ENCODE measurements at places on chromosomes 13 and 19.

- no peak for DNase-seq
Observed at GRCh38 chr19:56612737-56613136, 17.6 kb downstream of the ZNF71 start.

DNA sequence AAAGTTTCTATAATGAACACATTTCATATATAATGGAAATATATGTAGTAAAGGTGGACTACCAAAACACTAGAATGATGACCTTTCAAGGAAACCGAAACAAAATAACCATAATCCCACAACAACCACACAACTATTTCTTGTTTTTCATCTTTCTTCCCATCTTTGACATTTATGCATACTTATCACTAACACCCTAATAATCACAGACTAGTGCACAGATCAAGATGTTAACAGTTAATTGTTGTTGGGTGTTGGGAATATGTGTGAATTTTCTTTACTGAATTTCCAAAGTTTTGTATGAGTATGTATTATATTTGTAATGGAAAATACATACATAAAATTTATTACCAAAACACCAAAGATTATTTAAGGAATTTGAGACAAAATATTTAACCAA, 30.3 kb downstream of the PEG3 start:
- DNase-seq = no peak

DNA sequence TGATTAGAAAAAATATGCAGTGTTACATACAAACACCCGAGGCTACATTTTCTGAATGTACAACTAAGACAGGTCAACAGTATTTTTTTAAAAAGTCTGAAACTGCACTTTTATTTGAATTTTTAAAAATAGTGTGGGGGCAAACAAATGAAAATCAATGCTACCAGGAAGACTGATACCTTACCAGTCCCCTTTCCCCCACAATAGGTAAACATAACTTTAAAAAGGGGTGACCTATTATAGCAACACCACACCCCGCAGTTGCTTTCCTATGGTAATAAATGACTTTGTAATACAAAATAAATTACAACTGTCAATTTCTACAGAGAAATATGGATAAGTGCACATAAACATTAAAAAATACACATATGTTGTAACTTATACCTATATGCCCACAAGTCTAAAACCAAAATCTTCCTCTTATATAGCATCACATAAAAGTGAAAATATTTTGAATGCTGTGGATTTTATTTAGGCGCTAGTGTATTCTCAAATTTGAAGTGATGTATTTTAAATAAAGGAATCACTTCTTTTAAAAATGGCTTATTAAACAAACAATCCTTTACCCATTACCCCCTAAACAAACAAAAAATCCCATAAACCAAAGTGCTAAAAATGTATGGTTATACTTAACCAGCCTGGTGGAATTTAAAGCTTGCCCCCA, 63.1 kb downstream of the KCNRG start:
- DNase-seq = no peak

GRCh38 chr13:24630121-24630520, 50.1 kb upstream of the ATP12A start:
- DNase-seq = no peak

DNA sequence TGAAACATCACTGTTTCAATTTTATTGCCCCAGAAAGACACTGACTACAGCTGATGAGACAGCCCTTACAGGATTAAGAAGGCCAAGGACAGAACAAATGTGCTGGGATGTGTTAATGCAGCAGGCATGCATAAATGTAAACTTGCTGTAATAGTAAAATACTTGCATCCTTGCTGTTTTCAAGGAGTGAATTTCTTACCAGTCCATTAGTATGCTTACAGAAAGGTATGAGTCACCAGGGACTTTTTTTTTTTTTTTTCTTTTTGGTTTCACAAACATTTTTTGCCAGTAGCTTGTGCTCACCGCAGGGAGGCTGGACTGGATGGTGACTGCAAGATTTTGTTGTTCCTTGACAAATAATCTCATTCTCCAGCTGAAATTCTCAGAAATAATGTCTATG, 55.1 kb downstream of the GPR180 start:
- no peak for DNase-seq

DNA sequence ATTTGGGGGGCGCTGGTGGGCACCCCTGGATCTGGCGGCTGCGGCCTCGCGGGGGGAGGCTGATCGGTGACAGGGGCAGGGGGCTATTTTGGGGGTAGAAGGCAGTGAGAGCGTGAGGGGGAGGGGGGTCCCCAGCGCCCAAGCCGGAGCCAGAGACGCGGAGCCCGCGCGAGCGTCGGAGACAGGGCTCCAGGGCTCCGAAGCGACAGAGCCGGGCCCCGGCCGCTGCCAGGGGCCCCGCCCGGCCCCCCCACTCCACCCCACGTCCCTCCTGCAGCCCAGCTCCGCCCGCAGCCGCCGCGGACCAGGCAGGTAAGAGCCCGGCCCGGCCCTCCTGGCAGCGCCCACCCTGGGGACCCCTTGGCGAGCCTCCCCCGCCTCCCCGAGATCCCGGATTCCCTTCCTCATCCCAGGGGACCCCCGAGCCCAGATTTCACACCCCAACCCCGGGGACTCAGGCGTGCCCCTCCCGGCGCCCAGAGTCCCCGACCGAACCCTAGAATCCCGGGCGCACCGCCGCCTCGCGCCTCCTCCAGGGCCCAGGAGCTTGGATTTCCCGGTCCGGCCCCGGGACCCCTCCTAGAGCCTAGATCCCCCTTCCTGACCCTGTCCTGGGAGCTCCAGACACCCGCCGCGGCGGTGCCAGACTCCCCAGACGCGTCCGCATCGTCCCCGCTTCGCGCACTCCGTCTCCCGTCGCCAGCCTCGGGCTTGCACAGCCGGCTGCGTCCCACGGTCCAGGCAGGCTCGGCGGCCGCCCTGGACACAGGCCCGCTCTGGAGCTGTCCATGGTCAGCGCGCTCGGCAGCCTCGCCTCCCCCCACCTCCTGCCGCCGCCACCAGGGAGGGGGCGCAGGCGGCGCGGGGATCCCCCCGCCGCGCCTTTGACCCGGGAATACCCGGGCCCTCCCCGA, at the start of gene PPFIA3:
TSS of gene PPFIA3 (plus strand) at position 134 of the 914 bp plus-strand sequence. CDS start 8,330 bp downstream, outside the sequence.
- DNase-seq = peak; percentile 63

- no peak for DNase-seq
Observed at GRCh38 chr13:94093652-94094315, 385.7 kb downstream of the DCT start.

DNA sequence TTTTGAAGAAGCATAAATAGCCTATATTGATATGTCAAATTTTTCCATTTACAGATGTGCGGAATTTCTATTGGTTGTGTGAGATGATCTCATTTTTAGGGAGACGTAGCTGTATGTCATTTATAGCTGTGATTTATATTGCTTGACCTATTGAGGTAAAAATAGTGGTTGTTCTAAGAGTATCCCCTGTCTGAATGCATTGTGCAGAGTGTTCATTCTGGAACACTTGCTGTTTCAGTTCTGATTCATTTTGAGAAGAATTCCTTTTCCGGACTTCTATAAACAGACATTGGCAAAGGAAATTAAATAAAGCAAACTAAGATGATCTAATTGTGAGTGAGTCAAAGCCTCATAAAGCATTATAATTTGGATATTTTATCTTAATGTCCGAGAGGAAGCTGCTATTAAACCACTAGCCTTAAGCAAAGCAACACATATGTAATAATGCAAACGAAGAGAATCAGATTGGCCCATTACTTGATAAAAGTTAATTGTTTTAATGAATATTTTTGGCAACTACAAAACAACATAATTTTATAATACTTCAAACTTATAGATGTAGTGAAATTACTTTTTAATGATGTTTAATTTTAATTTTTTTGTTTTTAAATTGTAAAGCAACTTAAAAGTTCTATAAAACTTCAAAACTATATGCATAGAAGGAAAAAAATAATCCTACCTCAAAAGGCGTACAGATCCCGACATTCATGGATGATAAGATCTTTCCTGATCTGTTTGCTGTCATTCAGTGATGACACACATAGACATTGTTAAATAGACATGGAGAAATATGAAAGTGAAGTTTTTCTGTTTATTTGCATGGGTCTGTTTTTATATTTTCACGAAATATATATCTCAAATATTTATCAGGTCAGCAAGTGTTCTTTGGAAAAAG, 942.6 kb upstream of the SLC10A2 start:
- no peak for DNase-seq

- peak; percentile 25 for DNase-seq
Observed at GRCh38 chr19:7450243-7451223, 38.3 kb downstream of the PEX11G start.

DNA sequence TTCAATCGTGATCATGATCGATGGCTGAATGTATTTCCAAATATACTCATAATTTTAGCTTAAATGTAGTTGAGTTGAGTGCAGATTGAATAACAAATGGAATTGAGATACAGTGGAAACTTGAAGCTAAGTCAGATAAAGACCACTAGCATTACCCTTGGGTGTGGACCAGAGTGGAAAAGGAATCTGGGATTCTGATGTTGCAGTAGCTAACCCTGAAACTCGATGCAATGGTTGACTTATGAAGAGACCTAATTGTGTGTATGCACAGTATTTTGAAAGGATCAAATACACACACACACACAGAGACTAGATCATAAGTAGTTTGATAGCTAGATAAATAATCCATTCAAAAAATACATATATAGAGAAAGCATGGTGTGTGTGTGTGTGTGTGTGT, 135.8 kb downstream of the RXFP2 start:
- no peak for DNase-seq

GRCh38 chr19:35860818-35861639, 4.3 kb downstream of the KIRREL2 start:
- no peak for DNase-seq

DNA sequence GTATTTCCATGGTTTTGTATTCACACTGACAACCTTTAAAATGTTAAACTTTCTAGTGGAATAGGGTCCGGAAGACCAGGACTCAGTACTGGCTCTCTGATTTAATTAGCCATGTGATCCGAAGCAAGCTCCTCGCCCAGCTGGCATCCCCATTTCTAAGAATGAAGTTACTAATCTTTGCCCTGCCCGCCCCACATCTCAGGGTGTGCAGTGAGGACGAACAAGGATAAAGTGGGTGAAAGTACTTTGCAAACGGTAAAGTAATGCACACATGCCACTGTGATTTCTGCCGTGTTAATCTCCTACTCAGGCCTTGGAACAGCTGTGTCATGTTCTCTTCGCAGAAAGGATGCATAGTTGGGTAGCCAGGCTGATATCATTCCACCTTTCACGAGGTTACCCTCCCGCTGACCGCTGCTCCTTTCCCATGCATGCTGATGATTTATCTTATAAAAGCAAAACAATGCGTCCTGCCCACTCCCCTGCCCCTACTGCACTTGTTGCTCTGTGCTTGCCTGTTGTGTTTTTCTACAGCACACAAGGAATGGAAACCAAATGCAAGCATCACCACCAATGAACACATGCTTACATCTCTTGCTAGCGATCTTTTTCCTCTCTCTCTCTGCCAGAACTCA, 539.0 kb downstream of the EFNB2 start:
- DNase-seq = no peak

Data from suppressor macrophage (primary cell).